ENCODE measurements at places on chromosomes 1 and 21.

DNA sequence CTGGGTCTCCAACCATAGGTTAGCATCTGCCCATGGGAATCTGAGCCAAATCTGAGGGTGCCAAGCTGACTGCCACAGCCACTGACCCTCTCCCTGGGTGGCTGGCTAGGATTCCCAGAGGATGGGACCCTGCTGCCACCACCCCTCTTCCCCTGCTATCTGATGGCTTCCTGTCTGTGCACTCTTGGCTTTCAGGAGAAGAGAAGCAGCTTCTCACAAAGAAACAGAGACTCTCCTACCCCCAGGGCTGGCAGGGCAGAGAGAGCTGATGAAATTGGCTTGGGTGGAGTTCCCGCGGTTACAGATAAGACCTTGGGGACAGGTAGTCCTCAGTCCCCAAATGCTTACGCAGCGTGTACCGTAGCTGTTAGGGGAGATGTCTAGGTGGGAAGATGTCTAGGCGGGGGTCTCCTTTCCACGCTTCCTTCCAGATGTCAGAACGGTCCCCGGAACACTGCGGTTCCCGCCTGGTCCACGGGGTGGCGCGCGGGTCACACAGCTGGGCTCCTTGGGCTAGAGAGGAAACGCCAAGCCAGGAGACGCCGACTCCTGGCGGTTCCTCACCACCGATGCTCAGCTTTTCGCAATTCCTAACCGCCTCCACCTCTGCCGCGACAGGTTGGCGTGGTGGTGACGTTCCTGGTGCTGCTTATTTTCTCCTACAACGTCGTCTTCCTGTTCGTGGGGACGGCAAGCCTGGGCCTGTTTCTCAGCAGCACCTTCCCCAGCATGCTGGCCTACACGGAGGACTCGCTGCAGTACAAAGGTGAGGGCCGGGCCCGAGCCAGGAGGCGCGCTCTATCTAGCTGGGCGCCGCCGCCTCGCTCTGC lies 40.1 kb downstream of the ELK4 start:
- DNase-seq: peak; percentile 84

DNA sequence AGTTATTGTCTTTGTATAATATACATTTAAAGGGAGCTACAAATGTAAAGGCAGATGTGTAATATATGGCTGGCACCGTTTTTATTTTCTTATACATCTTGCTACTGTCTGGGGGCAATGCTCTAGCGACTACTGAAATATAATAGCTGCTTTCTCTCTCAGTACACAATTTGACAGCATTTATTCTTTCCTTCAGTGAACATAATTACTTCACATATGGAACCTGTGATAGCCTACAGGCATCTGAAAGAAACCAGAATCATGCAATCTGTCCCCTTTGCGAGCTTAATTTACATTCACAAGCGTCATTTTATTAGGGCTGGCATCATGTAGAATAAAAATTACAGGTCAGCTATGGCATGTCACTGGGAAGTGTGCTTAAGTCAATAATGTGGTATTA lies 557.5 kb upstream of the PTBP2 start:
- DNase-seq: no peak

- DNase-seq: no peak
Observed at GRCh38 chr1:244952280-244952933, 88.1 kb upstream of the HNRNPU start.

DNA sequence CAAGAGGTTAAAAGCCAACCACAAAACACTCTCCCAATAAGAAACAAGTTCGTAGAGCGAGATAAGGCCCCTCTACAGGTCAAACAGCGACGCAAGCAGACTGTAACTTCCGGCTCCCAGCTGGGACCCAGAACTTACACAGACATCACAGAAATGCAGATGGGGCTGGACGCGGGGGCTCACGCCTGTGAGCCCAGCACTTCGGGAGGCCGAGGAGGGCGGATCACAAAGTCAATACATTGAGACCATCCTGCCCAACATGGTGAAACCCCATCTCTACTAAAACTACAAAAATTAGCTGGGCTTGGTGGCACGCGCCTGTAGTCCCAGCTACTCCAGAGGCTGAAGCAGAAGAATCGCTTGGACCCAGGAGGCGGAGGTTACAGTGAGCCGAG lies 11.1 kb downstream of the CCNL2 start:
- no peak for DNase-seq

GRCh38 chr21:35861661-35862060 lies 198.7 kb downstream of the SETD4 start:
- no peak for DNase-seq

- no peak for DNase-seq
Observed at GRCh38 chr1:70627910-70628309, 216.8 kb downstream of the CTH start.

- DNase-seq: peak; percentile 35
Observed at GRCh38 chr1:27525296-27526272, 35.6 kb upstream of the WASF2 start.

- DNase-seq: no peak
Observed at GRCh38 chr1:201127755-201128455, 921 bp upstream of the ASCL5 start.

- DNase-seq: no peak
Observed at GRCh38 chr1:193036337-193037047, 22.7 kb downstream of the UCHL5 start.

- DNase-seq: no peak
Observed at GRCh38 chr1:58592522-58593134, 15.6 kb upstream of the TACSTD2 start.

- DNase-seq: no peak
Observed at GRCh38 chr1:228900099-228900885, 165.0 kb downstream of the RHOU start.

GRCh38 chr1:180228648-180229482 lies 1.2 kb upstream of the LHX4 start:
- DNase-seq: no peak
